ENCODE measurements at places on chromosomes 12 and 14. TPM values are rescaled to one million over a fixed set of nuclear protein-coding genes. Genes with fewer than 3 reads are reported as not detected.
A peak's percentile ranks its signal among the peaks of the same experiment; 100 is the strongest.

DNA sequence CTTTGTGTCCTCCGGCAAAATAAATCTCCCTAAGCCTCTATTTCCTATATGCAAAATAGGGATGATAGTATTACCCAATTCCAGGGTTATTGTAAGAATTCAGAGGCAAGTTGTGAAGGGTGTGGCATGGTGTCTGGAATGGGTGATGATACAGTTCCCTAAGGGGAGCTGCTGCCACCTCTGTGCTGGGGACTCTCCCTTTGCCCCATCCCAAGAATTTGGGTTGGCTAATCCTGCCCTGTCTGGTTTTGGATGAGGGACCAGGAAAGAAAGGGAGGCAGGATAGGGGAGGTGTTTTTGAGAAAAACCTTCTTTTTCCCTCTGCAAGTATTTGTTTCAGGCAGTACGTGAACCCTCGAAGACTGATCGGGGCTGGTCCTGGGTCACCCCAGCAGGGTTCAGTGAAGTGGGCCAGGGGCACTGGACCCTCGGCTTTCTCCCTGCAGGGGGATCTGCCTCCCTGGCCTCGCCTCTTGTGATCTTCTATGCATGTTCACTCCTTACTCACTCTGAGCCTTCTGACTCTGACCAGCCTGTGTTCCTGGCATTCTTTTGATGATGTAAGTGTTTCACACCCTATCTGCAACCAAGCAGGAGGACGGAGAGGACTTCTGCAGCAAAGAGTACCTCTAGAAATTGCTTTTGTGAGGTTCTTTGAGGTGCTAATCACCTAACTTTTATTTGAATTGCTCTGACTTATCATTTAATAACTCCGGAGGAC is 60.8 kb downstream of the RASSF3 start:
- no peak for DNase-seq
- no peaks in the 10 kb centered on the region for H3K27me3 ChIP-seq
- H3K4me1 ChIP-seq = peaks cover 43% of the 10 kb centered on the region
- H3K4me3 ChIP-seq = no peak overlapping the region

The SDS gene
- 0.59 TPM for total RNA-seq

- peaks cover 13% of the 10 kb centered on the region for H3K4me1 ChIP-seq
- peak overlapping the region; percentile 84 for H3K4me3 ChIP-seq
- H3K36me3 ChIP-seq = no peaks in the 10 kb centered on the region
- no peaks in the 10 kb centered on the region for H3K27me3 ChIP-seq
- DNase-seq = no peak
Observed at GRCh38 chr14:64464651-64465050, 648 bp upstream of the AKAP5 start.

- no peak for DNase-seq
- H3K4me3 ChIP-seq = no peak overlapping the region
- H3K36me3 ChIP-seq = no peaks in the 10 kb centered on the region
- H3K27ac ChIP-seq = no peak overlapping the region
- peaks cover 17% of the 10 kb centered on the region for H3K4me1 ChIP-seq
- H3K27me3 ChIP-seq = no peaks in the 10 kb centered on the region
Observed at GRCh38 chr14:74579447-74580274, 32.4 kb downstream of the LTBP2 start.

The SERPINA5 gene
- 4.1 TPM for total RNA-seq

- H3K36me3 ChIP-seq = peaks cover 88% of the 10 kb centered on the region
- H3K4me1 ChIP-seq = no peaks in the 10 kb centered on the region
- DNase-seq = no peak
Observed at GRCh38 chr12:101298426-101298825, 18.5 kb downstream of the UTP20 start.

- no peak overlapping the region for H3K4me3 ChIP-seq
- no peak overlapping the region for H3K27ac ChIP-seq
- H3K36me3 ChIP-seq = no peaks in the 10 kb centered on the region
- no peaks in the 10 kb centered on the region for H3K27me3 ChIP-seq
Observed at GRCh38 chr14:53692885-53693284, 263.7 kb downstream of the BMP4 start.

All from gastrocnemius medialis (tissue), 4 donors.